ENCODE measurements at places on chromosomes 4 and X.

DNA sequence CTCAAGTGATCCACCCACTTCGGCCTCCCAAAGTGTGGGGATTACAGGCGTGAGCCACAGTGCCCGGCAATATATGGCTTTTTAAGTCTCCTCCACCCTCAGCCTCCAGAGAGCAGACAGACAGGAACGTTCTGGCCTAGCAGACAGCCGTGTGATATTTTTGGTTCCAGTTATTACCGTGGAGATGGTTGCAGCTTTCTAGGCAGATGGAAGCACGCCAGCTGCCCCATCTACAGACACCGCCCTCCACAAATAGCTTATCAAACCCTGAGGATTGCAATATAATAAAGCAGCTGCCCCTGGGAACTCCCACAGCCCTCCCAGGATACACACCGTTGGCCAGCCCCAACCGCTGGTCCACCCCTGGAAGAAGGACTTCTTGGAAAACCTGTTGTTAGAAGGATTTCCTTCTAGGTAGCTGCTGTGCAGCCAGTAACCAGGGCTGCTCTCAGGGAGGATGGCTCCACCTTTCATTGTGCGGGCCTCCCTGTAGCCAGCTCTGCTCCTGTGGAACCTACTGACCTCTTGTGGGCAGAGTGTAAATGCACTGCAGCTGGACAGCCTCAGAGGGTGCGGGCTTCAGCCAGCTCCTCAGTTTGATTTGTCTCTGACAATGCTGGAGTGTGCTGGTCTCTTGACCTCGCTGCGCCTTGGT, 44.0 kb downstream of the SLC25A5 start:
- peak; percentile 49 for DNase-seq

- no peak for DNase-seq
Measured at GRCh38 chrX:45824471-45824870, 623.8 kb upstream of the DIPK2B start.

- DNase-seq, result no peak
Measured at GRCh38 chr4:15349531-15349935, 78.3 kb upstream of the C1QTNF7 start.

DNA sequence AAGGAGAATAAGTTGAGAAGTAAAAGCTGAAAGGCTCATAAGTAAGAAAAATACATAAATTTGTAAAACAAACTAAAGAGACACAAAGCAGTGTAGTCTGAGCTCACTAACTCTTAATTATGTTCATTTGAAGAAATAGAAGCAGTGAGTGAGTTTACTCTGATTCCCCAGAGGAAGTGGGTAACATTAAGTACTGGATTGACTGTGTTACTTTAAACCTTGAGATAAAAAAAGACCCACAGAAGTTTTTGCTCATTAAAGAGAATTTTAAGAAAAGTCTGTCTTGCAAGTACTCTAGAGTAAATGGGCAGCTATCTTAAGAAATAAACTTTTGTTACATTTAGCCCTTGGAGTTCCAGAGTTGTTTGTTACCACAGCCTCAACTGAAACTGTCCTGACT, 2466.9 kb downstream of the PCDH7 start:
- no peak for DNase-seq

DNA sequence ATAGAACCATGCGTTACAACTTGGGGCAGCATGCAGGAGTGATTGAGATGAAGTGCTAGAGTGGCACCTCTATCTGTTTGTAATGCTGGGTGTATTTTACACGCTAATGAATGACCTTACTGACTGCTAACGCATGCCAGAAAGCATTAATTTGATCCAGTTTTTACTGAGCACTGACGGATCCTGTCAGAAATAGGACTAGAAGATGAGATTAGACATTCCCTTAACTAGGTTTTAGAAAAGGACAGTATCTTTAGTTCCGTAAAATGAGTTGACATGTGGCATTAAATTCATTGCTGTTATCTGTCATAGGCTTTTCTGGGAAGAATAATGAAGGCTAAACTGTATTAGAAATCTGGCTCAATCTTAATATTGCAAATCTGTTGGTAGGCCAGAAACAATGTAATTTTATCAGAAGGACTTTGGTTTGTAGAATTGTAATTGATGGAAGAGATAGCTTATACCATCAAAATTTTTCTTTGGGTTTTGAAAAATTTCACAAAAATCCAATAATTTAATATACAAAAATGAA, 140.4 kb upstream of the WDFY3 start:
- no peak for DNase-seq

GRCh38 chr4:144611850-144612249, 34.1 kb upstream of the HHIP start:
- DNase-seq, result no peak

DNA sequence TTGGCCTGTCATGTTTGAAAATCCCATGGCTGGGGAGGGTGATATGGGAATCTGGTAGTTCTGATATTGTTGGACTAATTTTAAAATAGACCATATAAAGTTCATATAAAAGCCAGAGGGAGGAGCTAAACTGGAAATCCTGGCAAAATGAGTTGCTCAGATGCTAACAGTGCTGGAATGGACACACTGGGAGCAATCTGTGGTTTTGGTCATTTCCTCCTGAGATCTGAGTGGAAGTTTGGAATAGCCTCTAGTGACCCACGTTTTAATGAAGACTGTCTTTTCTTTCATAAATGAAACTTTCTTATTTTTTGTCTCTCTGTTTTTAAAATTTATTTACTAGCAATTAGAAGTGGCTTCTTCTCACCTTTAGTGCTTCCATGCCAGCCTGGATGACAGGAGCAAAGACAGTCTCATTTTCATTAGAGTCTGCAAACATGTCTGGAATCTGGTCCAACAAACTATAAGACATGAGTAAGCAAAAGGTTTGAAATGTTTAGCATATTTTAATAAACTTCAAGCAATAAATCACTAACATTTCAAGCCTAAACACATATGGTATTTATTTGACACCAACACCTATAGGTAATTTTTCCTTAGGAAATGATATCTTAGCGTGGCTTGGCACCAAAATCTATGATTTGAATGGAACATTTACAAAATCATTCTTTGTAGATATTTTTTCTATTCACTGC, 66.6 kb downstream of the METTL14 start:
- DNase-seq, result no peak

GRCh38 chr4:113449410-113449974, 312.0 kb downstream of the CAMK2D start:
- no peak for DNase-seq

DNA sequence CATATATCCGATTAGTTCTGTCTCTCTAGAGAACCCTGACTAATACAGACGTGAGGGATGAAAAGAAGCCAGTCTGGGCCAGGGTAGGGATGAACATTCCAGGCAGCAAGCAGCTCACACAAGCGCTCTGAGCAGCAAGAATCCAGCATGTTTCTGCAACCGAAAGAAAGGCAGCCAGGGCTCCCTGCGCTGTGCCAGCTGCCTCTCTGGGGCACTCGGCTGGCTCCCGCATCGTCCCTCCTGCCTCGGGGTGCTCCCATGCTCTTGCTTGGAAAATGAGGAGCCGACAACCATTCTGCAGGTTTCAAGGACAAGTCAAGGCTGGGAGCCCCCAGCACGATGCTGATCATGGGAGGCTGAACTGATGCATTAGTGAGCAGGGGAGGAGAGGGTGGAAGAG, 7.0 kb downstream of the JAKMIP1 start:
- no peak for DNase-seq

DNA sequence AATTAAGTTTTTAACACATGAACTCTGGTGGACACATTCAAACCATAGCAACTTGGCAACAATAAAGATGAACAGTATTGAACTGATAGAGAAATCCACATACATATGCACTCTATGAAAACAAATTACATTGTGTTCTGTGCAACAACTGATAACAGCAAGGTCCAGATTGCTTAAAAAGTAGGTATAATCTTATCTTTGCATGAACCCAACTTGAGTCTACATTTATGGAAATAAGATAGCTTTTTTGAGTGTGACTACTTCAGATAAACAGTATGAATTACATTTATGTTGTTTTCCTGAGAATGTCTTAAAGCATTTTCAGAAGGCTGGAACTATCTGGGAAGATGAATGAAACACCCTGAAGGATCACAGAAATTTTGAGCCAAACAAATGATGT, 212.6 kb upstream of the GK2 start:
- no peak for DNase-seq

GRCh38 chr4:77443941-77444340, 161.7 kb upstream of the CXCL13 start:
- DNase-seq, result no peak

GRCh38 chr4:85399270-85399669, 75.7 kb upstream of the ARHGAP24 start:
- no peak for DNase-seq

GRCh38 chr4:8854016-8854415, 17.6 kb downstream of the HMX1 start:
- no peak for DNase-seq

- no peak for DNase-seq
Measured at GRCh38 chrX:74421036-74421739, at the start of gene SLC16A2. Gene SLC16A2, plus strand, starts transcription at chrX:74421493. Its CDS starts 145 bp downstream, at chrX:74421638.

DNA sequence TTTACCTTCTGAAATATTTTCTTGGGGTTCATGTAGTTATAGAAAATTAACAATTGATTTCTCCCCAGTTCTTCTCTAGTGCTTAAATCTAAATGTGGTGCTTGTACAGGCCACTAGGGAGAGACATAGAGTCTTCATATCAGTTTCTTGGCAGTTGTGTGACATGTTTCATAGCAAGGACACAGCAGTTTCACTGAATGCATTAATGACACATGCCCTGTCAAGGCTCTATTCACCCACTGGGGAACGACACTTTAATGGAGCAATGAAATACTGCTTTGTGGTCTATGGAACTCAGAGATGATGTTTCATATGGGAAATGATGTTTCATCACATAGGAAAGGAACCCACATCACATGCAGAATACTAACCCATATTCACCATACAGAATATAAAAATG, 2.8 kb downstream of the VEGFC start:
- no peak for DNase-seq

- no peak for DNase-seq
Measured at GRCh38 chr4:54038056-54038455, 26.3 kb downstream of the CHIC2 start.

- no peak for DNase-seq
Measured at GRCh38 chrX:93985344-93986307, 311.6 kb downstream of the FAM133A start.

DNA sequence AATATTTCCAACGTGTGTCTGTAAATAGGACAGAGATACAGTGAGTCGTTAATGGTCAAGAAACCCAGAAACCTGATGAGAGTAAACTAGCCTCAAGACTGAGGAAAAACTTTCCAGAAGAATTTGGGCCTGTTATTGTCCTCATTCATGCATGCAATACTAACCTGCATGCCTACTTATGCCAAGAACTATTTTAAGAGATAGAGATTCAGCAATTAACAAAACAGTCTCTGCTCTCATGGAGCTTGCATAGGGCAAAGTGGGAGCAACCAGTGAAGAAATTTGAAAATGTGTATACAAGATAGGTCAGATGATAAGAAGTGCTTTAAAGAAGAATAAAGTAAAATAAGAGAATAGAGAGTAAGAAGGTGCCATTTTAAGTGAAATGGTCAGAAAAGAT, 66.1 kb upstream of the FRG1 start:
- DNase-seq, result no peak

GRCh38 chrX:15188039-15188438, 81.8 kb downstream of the ASB9 start:
- DNase-seq, result no peak

DNA sequence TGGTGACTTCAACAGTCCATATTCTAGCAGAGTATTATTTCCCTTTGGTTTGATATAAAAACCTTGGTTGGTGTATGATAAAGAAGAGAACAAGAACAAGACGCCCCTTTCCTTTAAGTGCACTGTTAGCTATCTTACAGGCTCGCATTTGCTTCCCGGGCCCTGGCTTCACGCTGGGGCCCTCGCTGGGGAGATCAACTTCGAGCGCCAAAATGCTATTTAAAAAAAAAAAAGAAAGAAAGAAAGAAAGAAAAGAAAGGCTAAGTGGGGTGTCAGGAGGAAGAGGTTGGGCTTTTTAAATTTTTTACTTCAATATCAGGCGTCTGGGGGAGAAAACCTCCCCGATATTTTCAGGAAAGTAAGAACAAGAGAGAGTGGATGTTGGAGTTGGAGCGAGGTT, 11.7 kb downstream of the ARX start:
- DNase-seq, result no peak

DNA sequence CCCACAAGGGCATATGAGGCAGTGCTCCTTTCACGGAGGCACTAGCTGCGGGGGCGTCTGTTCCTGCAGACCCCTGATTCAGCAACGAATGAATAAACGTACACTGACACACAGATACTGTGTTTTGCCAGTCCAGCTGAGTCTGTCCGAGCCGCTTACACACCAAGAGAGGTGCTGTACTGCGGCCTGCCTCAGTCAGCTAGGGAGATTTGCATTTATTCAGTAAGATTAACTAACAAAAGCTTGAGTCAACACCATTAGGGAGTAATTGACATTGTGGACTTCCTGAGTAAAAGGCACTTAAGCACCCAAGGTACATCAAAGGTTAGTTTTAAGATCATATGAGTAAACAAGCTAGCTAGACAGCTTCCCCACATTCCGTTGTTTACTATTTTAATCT, 31.0 kb upstream of the BEX4 start:
- no peak for DNase-seq

- no peak for DNase-seq
Measured at GRCh38 chr4:8794491-8794890, 77.1 kb downstream of the HMX1 start.

GRCh38 chr4:106323119-106323518, 6.8 kb downstream of the AIMP1 start:
- DNase-seq, result no peak

DNA sequence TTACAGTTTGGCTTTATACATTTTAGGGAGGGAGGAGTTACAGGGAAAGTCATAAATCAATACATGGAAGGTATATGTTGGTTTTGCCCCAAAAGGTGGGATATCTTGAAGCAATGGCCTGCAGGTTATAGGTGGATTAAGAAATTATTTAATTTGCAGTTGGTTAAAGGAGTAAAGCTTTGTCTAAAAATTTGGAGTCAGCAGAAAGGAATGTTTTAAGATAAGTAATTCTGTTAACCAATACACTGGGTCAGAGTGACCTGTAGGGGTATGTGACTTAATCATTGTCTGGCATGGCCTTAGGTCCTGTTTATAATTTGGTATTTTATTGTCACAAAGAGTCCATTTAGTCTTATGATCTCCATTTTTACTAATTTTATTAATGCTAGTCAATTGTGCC, 115.0 kb downstream of the AGTR2 start:
- DNase-seq, result no peak

DNA sequence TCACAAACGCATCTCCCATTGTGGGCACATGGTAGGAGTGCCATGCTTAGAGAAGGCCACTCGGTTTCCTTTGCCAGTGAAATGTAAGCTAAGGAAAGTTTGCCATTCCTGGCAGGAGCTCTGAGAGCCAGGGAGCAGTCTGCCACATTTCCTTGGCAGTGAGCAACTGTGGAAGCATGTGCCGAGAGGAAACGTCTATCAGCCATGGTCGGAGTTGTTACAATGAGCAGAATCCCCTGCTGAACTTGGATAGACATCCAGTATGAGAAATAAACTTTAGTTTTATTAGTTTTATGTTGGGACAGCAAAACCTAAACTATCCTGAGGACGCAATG, 51.1 kb downstream of the ENOPH1 start:
- DNase-seq, result no peak

DNA sequence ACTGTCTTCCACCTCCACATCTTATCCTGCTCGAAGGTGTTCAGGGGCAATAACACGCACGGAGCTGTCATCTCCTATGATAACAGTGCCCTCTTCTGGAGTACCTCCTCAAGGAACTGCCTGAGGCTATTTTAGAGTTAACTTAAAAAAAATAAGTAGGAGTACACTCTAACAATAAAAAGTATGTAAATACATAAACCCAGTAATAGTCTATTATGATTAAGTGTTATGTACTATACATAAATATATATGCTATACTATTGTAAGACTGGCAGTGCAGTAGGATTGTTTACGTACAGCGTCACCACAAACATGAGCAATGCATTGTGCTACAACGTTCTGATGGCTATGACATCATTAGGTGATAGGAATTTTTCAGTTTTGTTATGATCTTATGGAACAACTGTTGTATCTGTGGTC, 34.5 kb upstream of the TLR2 start:
- DNase-seq, result no peak

Data from NCI-H2081 treated with DMSO at 0.1 percent for 48 hours (cell line).